ENCODE measurements at places on chromosomes 1 and 21.
A peak's percentile ranks its signal among the peaks of the same experiment; 100 is the strongest.

DNA sequence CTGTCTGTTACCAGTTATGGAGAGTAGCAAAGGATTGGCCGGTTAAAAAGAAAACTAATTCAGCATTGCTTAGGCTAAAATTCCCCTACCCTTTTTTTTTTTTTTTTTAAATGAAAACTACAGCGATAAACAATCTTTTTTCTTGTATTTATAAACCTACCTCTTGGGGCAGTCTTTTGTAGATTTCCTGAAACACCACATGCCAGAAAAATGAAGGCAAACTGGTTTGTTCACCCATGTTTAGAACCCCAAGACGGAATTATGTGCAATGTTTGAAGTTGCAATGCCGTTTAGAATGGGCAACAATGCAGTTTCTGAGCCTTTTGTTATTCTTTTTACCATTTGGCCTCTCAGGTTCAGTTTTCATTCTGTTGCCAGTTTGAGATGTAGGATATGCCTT, 59.1 kb downstream of the PRDM2 start:
- DNase-seq = no peak

GRCh38 chr1:230285351-230285750, 140.8 kb downstream of the PGBD5 start:
- no peak for DNase-seq

- peak; percentile 47 for DNase-seq
Measured at GRCh38 chr1:222634180-222635013, 16.5 kb downstream of the MIA3 start.

- no peak for DNase-seq
Measured at GRCh38 chr1:183070923-183071618, 47.9 kb downstream of the LAMC1 start.

DNA sequence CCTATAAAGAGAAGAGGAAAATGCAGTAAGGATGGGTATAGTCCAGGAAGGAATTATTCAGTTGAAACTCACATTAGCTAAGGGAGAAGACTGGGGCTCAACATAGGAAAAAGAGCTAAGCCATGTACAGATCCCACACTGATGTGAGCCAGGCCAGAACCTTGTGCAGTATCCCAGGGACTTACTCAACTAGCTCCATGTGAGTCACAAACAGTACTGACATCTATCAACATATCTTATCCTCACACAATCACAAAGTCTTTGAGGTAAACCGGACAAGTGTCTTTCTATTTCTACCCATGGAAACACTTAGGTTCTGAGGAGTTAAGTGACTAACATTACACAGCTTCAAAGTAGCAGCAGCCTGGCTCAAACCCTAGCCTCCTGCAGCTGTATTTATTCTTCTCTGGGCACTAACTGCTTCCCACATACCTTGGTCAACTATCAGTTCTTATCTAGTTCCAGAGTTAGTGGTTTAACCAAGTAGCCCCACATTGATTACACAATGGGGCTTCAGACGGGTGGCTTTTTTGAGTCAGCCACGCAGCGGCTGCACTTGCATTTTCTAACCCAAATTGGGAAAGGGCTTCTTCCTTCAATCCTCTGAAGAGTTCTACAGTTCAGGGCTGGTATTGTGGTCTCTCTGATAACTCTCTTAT, 9.5 kb downstream of the CD5L start:
- DNase-seq = no peak

- peak; percentile 70 for DNase-seq
Measured at GRCh38 chr1:30743584-30744059, 14.0 kb downstream of the LAPTM5 start.

DNA sequence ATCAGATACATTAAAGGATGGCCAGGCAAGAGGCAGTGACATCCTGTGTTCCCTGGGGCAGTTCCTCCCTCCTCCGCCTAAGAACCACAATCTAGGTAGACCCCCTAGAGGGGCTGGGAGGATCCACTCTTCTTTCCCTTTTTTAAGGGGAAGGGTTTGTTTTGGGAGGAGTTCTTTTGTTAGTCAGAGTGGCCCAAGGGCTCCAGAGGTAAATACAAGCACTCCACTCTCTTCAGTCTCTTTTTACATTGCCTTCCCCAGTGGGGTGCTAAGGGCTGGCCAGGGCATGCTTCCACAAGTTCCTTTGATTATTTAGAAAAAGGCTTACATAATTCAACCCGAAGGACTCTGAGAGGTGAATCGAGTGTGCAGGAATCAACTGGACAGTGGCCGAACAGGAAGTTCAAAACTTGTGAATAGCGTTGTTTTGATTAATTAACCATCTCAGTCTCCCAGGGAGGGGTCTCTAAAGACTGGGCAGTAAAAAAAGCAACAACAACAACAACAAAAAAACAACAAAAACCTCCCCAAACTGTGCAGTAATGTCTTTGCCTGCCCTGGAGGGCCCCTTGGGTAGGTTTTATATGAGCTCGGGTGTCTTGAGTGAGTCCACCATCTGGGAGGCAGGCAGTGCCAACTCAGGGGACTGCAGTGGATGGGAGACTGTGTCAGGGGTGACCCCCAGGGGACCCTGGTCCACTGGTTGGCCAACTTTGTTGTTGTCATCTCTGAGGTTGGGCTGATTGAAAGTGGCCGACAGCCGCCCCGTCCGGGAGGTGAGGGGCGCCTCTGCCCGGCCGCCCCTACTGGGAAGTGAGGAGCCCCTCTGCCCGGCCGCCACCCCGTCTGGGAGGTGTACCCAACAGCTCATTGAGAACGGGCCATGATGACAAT, 33.2 kb upstream of the ENO1 start:
- DNase-seq = no peak

GRCh38 chr1:7786795-7787194, 2.7 kb downstream of the PER3 start:
- DNase-seq = no peak

DNA sequence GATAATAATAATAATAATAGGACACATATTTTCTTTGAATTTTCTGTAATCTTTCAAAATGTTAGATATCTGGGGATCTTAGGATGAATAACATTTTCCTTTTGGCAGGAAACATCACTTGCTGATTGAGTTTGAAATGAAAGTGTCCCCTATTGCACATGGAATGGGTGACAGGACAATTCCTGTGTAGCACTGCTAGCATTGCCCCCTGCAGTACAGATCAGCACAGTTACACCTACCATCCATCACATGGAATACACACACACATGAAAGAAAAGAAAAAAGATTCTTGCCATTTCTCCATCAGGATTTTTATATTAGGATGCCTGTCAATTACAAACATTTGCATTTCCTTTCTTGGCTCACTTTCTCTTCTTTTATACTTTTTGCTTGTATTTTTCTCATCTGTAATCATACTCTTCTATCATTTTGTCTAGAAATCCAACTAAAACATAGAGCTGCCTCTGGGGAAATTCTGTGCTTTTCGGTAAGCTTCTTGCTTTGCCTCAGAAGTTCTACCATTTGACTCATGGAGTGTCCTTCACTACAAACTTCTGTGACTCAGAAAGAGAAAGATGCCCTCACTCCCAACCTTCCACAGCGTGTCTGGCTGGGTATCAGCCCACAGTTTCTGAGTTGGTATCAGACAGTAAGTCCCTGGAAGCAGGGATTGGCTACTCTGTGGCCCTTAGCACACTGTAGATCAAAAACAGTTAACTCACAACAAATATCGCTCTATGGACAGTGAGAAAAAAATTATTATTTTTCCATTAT, 641.2 kb downstream of the PTPRC start:
- no peak for DNase-seq
